ENCODE measurements at places on chromosomes 3 and 15.
A peak's percentile ranks its signal among the peaks of the same experiment; 100 is the strongest.

DNA sequence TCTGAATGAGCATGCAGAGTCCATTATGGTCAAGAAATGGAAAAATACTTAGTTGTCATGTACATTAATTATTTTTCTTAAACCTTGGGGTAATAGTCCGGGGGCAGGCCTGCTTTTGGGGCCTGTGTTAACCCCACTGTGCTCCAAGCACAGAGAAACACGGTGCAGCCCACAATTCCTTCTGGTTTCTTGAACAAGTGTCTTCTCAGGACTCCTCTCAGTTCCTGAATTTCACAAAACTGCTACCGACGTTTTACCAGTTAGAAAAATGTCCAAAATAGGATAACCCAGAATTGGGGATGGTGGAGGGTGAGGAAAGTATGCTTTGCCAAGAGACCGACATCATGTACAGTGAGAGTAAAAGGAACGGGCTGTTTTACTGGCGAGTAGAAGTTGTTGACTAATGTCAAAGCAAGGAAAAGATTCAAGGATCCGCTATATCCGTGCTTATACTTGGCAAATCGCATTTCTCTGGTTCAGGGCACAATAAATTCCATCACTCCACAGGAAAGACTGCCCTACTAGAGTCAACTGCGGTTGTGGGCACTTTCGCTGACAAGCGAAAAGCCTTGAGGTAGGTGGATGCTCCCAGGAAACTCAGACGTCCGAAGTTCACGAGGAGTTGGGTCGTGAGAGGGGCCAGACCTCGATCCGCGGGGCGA is 495 bp upstream of the NXPE3 start:
- no peak for DNase-seq

GRCh38 chr15:34239151-34239808 is 14.5 kb downstream of the EMC4 start:
- peak; percentile 97 for DNase-seq

- DNase-seq, result peak; percentile 65
Measured at GRCh38 chr3:192907784-192908183, 9.9 kb downstream of the MB21D2 start.

GRCh38 chr3:139304383-139304782 is 39.4 kb upstream of the MRPS22 start:
- DNase-seq, result no peak

- DNase-seq, result peak; percentile 84
Measured at GRCh38 chr15:65580287-65580686, 30.6 kb downstream of the INTS14 start.

DNA sequence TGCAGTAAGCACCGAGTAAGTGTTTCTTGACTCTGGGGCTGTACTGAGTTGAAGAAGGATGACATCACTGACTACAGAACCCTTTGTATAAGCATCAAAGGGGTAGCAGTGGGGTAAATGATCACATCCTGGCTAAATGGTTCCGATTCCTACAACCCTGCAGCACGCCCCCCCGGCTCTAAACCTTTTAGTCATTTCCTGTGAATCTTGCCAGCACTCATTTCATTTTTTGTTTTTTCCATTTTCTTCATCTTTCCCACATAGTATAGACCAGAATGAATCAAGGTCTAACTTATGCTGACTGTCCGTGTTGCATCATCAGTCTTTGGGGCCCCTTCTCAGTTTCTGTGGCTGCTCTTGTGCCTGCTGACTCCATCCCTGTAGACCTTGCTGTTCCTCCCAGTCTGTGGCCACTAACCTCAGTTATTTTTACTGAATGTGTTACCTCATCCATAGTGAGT is 383.1 kb upstream of the TPRG1 start:
- peak; percentile 92 for DNase-seq

- DNase-seq, result no peak
Measured at GRCh38 chr3:43346978-43347749, 60.8 kb downstream of the SNRK start.

- no peak for DNase-seq
Measured at GRCh38 chr3:194312186-194312742, 38.9 kb downstream of the CPN2 start.

DNA sequence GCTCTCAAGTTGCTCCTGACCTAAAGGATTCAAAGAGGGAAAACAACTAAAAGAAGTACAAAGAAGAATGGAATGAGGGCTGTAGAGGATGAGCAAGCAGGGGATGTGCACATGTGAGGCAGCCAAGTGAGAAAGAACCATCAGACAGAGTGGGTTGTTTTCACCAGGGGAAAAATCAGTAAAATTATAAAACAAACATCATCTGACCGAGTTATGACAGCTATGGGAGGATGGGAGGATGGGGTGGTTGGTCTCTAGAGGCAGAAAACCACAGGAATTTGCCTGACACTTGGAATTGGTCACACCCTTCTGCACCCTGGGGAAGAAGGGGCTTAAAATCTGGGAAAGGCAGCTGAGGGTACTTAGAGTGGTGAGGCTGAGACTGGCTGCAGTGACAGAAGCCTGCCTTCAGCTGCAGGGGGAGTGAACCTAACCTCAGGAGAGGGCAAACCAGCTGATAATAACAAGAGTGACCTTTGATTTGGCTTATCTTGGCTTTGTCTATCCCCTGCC is 10.1 kb downstream of the ARHGAP31 start:
- peak; percentile 93 for DNase-seq

- DNase-seq, result no peak
Measured at GRCh38 chr3:72657666-72658065, 190.6 kb downstream of the SHQ1 start.

- no peak for DNase-seq
Measured at GRCh38 chr3:137687181-137687879, 76.8 kb upstream of the SOX14 start.

DNA sequence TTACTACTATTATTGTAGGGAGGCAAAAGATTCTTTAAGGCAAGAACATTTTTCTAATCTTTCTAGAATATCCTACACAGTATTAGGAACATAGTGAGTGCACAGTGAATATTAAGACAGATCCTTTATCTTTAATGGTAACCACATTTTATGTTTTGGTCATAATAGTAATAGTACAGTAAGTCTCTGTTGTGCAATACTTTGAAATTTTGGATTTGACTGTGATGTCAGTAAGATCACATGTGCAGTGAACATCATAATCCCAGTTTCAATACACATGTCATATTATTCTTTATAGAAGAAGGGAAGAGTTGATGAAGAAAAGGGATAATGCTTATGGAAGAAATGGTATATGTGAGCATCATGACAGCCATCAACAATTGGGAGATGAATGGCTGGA is 10.7 kb downstream of the STT3B start:
- peak; percentile 12 for DNase-seq

DNA sequence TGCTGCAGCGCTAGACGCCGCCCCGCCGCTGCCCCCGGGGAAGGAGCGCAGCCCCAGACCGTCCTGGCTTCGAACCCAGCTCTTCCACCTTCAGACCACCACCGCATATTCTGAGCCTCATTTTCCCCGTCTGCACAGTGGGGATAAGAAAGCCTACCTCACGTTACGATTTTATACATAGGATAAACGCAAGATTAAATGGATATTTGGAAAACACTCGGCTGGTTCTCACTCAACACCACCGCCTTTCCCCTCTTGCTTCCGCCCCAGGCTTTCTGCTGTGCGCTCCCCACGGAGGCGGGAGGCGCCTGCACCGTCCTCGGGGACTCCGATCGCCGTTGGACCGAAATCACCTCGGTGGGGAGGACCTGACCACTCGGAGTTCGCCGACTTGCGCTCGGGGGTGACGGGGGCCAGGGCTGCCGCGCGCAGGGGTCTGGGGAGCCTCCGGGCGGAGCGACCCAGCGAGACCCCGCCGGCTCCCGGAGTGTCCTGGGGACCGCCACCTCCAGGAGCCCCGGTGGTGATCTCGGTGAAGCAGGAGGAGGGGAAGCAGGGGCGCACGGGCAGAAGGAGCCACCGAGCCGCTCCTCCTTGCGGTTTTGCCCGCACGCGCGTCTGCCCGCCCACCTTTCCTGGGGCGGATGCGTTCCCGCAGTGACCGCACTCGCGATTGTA is 4.0 kb downstream of the FBXL22 start:
- DNase-seq, result peak; percentile 46

GRCh38 chr3:129476586-129476985 is 36.6 kb downstream of the IFT122 start:
- DNase-seq, result no peak

Data from EH (cell line).